ENCODE measurements at places on chromosomes 3 and 15.

GRCh38 chr15:56367156-56367555, 1.9 kb downstream of the TEX9 start:
- DNase-seq, result no peak

- DNase-seq, result peak; percentile 78
These were observed 691 bp downstream of the MAP2K1 start for GRCh38 chr15:66387163-66388042.

GRCh38 chr15:64651601-64652191, 123.7 kb downstream of the RBPMS2 start:
- DNase-seq, result no peak

GRCh38 chr3:114792159-114792918, 354.7 kb downstream of the ZBTB20 start:
- DNase-seq, result no peak

GRCh38 chr3:192795021-192795420, 67.7 kb upstream of the FGF12 start:
- DNase-seq, result peak; percentile 17

DNA sequence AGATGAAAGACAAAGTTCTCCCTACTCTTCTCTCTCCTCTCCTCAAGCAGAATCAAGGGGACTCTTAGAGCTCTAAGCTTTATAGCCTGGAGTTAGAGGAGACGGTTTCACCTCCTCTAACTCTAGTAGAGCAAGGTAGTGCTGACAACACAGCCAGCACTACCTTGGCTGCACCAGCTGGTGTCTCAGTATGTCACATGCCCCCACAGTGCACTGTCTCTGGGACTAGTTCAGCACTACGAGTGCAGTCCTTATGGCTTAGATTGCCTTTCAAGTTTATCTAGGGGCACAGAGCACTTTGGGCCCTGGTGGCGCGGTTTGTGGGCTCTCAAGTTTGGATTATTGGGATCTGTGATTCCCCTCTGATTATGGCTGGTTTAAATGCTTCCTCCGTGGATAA, 614.1 kb upstream of the NECTIN3 start:
- DNase-seq, result no peak

DNA sequence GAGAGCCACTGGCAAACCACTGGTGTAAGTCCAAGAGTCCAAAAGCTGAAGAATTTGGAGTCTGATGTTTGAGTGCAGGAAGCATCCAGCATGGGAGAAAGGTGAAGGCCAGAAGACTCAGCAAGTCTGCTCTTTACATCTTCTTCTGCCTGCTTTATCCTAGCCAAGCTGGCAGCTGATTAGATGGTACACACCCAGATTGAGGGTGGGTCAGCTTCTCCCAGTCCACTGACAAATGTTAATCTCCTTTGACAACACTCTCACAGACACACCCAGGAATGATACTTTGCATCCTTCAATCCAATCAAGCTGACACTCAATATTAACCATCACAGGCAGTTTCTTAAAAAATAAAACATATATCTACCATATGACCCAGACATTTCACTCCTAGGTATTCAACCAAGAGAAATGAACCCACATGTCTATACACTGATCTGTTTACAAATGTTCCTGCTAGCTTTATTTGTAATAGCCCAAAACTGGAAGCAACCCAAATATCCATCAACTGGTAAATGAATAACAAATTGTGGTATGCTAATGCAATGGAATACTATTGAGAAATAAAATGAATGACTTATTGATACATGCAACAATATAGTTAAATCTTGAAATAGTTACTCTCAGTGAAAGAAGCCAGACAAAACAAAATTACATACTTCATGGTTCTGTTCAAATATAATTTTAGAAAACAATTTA, 373.8 kb downstream of the ZNF385D start:
- DNase-seq, result no peak

GRCh38 chr3:73772076-73772886, 147.5 kb upstream of the PDZRN3 start:
- DNase-seq, result no peak

GRCh38 chr3:116339441-116340028, 105.8 kb downstream of the LSAMP start:
- no peak for DNase-seq

DNA sequence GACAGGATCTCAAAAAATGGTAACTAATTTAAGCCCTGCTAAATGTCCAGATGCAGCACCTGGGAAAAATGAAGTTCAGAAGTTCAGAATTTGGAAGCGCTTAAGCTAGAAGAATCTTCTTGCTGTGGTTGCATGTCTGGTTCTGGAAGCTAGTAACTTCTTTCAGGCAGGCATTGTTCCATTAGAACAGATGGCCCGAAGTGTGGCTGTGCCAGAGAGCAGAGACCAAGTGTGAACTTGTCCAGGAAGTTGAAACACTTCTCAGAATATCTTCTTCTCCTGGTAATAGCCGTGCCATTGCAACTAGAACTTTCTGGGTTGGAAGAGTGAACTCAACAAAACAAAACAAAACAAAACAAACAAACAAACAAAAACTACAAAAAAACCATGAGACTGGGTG, 80.0 kb downstream of the MITF start:
- peak; percentile 18 for DNase-seq

GRCh38 chr3:55676643-55677042, 189.5 kb upstream of the WNT5A start:
- DNase-seq, result no peak

GRCh38 chr15:34722439-34722836, 32.4 kb downstream of the GJD2 start:
- peak; percentile 82 for DNase-seq

All from RPMI7951 (cell line).